ENCODE measurements at places on chromosomes 6 and 20.

DNA sequence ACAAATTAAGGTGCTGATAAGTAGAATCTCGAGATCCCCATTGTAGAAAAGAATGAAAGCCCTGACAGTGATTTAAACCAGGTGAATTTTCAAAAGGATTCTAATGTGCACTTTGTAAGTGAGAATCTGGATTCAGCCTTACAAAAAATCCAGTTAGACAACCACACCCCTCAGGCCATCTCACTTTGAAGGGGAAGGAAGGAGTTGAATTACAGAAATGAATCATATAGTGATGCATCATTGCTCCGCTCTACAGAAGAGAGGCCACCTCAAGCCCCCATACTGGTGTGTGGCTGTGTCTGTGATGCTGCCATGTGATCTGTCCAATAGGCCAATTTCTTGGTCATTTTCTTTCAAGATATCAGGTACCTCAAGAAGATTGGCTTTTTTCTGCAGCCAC, 85.5 kb upstream of the NT5E start:
- peak; percentile 69 for DNase-seq

- DNase-seq, result no peak
These were observed 173.7 kb downstream of the CLVS2 start for GRCh38 chr6:123169774-123170095.

DNA sequence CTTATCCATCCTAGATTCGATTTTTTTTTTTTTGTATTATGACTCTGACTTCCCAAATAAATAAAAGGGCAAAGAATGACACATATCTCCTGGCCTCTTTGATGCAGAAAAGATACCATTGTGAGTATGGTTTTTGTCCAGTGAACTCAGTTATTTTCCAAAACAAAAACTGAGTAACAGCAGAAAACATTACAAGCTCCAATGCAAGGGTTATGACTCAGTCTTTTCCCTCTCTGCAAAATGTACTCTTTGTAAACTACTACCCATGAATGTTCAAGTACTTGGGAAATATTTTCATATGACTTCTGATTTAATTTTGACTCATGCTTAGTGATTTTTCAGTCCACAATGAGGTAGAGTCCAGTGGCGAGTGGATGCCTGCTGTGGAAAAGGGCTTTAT, 355.3 kb downstream of the RNF144B start:
- DNase-seq, result peak; percentile 0

DNA sequence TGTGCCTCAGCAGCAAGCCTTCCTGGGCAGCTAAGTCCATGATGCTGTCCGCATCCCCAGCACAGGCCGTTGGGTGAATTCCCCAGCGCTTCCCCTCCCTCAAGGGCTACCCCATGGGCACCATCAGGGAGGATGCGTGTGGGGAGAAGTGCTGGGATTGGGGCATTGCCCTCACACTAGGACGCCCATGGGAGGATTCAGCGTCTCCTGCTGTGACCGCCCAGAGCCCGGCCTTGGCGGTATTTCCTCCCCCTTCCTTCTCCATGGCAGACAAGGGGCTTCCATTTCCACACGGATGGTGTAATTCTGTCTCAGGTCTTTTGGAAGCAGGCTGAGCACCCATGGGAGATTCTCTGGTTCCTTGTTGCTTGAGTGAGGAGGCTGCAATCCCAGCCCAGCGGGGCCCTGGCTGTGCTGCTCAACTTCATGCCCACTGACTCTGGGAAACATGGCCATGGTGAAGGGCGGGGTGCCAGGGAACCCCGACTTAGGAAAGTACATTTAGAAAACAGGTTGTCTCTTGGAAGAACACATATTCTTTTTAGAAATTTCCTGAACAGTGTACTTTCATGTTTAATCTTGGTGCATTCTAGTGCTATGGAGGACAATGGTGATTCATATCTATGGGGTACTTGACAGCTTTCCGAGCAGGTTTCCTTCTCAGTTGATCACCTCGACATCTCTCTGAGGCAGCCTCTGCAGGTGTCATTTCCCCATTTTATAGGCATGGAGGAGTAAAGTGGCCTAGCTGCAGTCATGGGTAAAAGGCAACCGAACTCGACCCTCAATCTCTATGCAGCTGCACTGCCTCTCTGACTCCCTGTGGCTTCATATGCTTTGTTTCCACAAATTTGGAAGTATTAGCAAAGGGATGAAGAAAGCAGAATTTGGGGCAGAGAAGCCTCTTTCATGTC, 178.2 kb upstream of the CST7 start:
- no peak for DNase-seq

DNA sequence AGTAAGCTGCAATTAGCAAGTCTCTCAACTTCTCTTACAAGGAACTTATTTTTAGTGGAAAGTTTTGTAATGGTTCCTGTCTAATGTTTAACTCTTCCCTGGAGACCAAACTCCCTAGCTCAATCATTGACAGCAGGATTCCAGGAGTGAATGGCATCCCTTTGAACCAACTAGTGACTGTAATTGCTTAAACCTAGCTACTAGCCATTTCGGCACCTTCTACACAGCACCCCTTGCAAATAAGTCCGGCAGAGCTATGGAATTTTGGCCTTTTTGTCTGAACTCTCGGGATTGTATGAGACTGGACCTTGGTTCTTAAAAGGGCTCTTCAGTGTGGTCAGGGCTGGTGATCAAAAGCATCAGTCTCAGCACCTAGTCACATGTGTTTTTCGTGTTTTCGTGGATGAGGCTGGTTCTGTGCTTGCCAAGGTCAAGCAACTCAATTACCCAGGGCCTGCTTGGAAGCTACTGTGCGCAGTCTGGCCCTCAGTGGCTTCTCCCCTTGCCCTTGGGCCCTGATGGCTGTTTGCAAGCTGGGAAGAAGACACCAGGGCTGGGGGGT, 135.3 kb upstream of the NEDD9 start:
- peak; percentile 32 for DNase-seq

DNA sequence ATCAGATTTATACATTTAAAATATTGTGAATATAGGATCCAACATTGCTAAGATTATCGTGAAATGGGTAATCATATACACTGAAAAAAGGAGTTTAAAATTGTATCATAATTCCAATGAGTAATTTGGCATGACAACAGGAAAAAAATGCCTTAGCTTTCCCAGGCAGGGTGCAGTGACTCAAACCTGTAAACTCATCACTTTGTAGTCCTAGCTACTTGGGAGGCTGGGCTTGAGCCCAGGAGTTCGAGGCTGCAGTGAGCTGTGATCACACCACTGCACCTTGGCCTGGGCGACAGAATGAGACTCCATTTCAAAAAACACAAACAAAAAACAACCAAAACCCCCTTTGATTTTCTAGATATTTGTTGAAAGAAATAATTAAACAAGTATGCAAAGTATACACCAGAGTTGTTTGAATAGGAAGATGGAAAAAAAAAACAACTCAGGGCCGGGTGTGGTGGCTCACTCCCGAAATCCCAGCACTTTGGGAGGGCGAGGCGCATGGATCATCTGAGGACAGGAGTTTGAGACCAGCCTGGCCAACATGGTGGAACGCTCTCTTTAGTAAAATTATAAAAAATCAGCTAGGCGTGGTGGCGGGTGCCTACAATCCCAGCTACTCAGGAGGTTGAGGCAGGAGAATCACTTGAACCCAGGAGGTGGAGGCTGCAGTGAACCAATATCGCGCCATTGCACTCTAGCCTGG, 98.7 kb downstream of the TRERF1 start:
- peak; percentile 72 for DNase-seq

GRCh38 chr6:75758061-75758460, 9.0 kb downstream of the MYO6 start:
- DNase-seq, result no peak

DNA sequence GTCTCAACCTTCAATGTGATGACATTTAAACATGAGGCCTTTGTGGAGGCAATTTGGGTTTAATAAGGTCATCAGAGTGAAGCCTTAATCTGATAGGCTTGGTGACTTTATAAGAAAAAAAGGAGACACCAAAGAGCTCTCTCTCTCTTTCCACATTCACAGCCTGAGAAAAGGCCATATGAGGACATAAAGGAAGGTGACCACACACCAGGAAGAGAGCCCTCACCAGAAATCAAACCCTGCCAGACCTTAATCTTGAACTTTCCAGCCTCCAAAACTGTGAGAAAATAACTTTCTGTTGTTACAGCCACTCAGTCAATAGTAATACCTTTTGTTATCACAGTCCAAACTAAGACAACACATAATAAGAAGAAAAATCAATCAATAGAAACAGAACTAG, 47.7 kb downstream of the COL12A1 start:
- DNase-seq, result no peak

GRCh38 chr6:46046558-46047174, 31.0 kb upstream of the CLIC5 start:
- DNase-seq, result no peak

- DNase-seq, result peak; percentile 25
These were observed 68.7 kb downstream of the SNX9 start for GRCh38 chr6:157891544-157892362.

- DNase-seq, result peak; percentile 74
These were observed 158.2 kb upstream of the PRND start for GRCh38 chr20:4563534-4563933.

- peak; percentile 23 for DNase-seq
These were observed 167.4 kb upstream of the OLIG3 start for GRCh38 chr6:137661601-137662000.

DNA sequence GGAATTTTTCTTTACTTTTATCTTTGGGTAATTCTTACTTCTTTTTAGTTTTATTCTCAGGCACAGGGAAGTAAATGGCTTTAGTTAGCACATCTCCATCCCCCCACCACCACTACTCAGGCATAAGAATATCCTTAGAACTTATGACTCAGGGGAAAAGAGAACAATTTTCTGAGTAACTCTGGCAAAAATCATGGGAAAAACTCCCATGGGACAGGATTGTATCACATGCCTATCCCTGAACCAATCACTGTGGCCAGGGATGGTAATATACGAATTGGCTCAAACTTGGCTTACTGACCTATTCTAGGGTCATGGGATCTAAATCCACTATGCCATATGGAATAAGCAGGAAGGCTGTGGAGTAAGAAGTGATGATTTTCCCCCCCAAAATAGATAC, 339.1 kb downstream of the BTBD3 start:
- DNase-seq, result peak; percentile 39

- DNase-seq, result peak; percentile 4
These were observed 538 bp upstream of the ZFP64 start for GRCh38 chr20:52191916-52192718.

GRCh38 chr6:1362643-1363042, 26.7 kb upstream of the FOXF2 start:
- DNase-seq, result no peak

DNA sequence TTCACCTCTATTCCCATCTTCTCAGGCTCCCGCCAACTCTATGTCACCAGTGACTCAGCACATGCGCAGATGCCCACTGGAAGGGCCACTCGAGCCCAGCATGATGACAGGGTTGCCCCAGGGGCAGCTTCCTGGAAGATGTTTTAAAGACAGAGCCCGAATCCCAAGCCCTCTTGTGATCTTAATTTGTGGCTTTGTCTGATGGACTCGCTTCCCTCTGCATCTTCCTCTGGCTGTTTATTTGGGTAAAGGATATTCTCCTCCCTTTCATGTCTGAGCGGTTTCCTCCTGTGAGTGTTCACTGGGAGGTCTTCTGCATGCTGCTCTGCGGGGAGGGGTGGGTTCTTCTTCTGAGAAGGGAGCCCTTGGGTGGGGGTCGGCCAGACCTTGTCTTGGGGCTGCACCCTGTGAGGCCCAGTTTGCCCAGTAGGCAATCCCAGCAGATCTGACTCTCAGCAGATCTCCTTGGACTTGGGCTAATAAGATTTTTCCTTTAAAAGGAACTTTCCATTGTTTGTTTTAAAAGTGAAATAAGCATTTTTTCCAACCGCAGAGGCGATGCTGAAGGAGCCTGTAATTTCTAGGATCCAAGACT, 401.0 kb downstream of the CDC5L start:
- no peak for DNase-seq

- no peak for DNase-seq
These were observed 8.4 kb upstream of the NR2E1 start for GRCh38 chr6:108157234-108157980.

GRCh38 chr6:11654876-11655275, 117.3 kb downstream of the TMEM170B start:
- DNase-seq, result peak; percentile 68

DNA sequence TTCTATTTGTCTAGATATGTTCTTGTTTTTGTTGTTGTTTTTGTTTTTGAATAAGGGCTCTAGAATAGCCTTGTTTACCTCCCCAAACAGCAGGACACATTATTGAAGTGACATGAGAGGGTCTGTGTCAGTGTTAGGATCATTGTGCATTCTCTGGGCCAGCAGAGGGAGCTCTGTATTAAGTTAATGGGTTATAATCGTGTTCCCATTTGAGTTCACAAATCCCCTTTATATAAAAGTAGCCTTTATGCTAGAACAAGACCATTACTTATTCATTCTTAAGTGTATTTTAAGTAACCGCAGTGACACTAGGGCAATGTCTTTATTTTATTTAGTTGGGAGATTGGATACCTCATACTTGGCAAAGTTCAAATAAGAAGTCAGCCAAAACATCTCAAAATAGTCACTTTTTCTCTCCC, 44.8 kb downstream of the STK4 start:
- DNase-seq, result peak; percentile 67

DNA sequence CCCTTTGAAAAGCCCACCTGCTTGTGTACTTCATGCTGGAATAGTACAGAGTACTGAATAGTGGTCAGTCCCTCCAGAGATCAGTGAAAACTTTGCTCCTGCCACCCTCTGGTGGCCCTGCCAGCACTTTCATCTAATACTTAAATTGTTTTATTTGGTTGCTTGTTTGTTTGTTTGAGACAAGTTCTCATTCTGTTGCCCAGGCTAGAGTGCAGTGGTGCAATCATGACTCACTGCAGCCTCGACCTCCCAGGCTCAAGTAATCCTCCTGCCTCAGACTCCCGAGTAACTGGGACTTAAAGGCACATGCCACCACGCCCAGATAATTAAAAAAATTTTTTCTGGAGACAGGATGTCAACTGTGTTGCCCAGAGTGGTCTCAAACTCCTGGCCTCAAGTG, 9.1 kb downstream of the FAM83D start:
- DNase-seq, result no peak

DNA sequence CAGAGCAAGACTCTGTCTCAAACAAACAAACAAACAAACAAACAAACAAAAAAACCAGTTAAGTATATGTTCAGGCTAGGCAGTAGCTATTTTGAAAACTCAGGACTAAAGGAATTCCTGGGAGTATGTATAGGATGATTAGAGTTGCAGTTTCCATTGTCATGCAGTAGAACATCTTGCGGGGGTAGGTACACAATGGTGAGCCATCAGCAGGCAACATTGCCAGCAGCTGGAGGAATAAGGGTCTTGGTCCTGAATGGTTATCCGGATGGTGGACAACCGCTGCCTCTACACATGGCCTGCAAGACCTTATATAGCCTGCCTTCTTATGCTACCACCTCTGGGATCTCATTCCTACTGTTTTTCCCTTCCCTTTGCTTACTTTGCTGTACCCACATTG, 297.5 kb downstream of the SOX4 start:
- no peak for DNase-seq
